ENCODE measurements at places on chromosomes 16 and 17. TPM values are rescaled to one million over a fixed set of nuclear protein-coding genes. Genes with fewer than 3 reads are reported as not detected.

The ENPP7 gene
- 0.42 TPM for total RNA-seq

The QPRT gene
- total RNA-seq, result 12.6 TPM

The RASD1 gene
- total RNA-seq, result not detected

The GRB7 gene
- not detected for total RNA-seq

The CDC42EP4 gene
- not detected for total RNA-seq

The METTL23 gene
- 102 TPM for total RNA-seq

The CACNB1 gene
- 30.9 TPM for total RNA-seq

The KRTAP1-1 gene
- not detected for total RNA-seq

The EZH1 gene
- total RNA-seq, result 62.4 TPM

The CNTD1 gene
- not detected for total RNA-seq

The RRAD gene
- not detected for total RNA-seq

The USB1 gene
- 48.3 TPM for total RNA-seq

The GGT6 gene
- not detected for total RNA-seq

GRCh38 chr17:4899341-4900230 is at the start of gene C17orf107:
Gene C17orf107 (plus strand): TSS chr17:4899536. CDS start chr17:4899763, 227 bp downstream.
- DNase-seq, result no peak

GRCh38 chr16:67653789-67654402 is 6.2 kb downstream of the ACD start:
- DNase-seq, result no peak

DNA sequence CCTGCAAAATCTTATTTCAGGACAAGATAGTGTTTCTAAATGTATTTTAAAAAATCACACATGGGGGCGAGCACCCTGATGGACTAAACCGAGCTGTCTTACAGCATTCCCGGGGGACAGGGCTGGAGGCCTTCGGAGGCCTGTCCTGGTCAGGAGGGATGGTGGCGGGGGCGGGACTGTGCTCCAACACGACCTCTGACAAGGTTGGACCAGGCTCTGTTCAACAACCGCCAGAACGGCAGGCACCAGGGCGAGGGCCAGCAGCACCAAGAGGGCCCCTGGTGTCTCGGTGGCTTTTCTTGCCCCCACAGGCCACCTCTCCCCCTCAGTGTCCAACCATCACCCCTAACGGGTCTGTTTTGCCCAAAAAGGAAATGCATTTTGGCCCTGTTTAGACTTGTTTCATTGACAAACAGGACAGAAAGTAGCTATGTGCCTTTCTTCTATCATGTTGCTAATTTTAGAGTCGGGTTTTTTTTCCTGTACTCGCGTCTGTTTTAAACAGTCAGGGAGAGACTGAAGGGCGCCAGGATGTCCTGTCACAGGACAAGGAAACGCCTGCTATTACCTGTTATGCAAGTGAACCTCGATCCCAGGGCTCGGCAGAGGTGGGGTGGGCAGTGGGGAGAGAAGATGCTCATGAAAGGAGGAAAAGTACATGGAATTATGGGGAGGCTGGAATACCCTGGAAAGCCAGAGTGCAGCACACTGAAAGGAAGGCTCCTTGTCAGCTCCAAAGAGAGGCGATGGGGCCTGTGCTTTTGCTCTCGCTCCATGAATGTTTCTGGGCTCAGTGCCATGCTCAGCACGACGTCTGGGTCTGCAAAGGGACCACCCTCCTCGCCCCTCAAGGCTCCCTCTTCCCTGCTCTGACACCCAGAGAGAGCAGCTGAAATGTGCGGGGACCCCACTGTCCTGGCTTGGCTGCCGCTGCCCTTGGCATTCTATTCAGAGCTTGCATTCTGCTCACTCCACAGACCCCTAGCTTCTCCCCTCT is 11.9 kb downstream of the TMEM204 start:
- no peak for DNase-seq

DNA sequence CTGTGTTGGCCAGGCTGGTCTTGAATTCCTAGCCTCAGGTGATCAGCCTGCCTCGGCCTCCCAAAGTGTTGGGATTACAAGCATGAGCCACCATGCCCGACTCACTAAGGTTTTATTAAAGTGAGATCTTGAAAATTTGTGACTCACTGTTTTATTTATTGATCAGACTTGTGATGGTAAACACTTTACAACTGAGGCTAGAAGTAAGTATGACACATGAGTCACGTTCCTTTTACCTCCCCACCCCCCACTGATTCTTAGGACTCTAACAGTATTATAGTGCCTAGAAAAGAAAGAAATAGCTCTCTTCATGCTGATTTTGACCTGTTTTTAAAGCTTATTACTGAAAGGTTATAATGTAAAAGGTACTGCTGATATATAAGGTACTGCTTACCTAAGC is 160.6 kb downstream of the TANC2 start:
- DNase-seq, result no peak

GRCh38 chr17:76997981-76998531 is 129.9 kb downstream of the MGAT5B start:
- DNase-seq, result peak; percentile 95

DNA sequence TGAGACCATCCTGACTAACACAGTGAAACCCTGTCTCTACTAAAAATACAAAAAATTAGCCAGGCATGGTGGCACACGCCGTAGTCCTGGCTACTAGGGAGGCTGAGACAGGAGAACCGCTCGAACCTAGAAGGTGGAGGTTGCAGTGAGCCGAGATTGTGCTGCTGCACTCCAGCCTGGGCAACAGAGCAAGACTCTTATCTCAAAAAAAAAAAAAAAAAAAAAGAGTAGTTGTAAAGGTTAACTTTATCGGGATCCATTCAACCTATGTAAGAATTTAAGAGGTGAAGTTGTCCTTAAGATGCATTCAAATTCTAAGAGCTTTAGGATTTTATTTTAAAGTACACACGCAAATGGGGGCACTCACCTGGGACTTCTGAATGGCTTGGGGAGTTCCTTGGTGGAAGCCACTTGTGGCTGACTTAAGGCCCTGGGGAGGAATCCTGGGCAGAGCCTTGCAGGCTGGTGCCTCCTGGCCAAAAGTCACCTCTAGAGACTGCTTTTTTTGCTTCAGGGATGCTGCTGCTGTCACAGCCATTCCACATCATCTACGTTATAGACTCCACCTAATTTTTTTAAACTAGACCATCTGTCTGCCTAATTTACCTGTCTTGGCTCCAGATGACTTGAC is 3.3 kb downstream of the CTCF start:
- no peak for DNase-seq

GRCh38 chr17:70661342-70662222 is 492.2 kb downstream of the KCNJ2 start:
- no peak for DNase-seq

DNA sequence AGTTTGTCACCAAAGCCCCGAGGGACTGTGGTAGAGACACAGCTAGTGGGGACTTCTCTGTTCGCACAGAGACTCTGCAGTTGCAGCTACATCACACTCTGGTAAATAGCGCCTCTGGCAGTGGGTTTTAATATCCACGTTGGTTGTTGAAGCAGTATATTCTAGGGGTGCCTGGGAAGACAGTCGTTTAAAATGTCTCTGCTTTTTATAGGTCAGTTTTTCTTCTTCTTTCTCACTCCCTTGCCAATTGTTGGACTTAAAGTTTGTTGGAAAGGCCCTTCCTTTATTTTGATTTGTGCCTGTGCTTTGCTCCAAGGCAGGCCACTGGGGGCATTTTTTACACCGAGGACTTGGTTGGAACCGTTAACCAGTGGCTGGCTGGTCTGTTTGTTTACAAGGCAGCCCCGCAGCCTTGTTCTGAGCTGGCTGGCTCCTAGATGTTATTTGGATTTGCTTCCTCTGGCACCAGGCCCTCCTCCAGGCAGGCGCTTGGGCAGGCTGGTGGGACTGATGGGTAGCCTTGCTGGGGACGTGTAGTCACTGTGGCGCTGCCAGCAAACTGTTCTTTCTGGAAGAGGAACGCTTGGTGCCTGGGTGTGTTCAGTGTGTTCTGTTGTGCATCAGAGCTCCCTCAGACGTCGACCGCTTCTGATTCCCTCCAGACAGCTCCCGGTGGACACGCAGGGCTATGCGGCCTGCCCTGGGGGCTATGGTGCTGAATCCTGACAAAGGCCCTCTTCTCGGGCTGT is 218.2 kb upstream of the CHMP6 start:
- peak; percentile 76 for DNase-seq

DNA sequence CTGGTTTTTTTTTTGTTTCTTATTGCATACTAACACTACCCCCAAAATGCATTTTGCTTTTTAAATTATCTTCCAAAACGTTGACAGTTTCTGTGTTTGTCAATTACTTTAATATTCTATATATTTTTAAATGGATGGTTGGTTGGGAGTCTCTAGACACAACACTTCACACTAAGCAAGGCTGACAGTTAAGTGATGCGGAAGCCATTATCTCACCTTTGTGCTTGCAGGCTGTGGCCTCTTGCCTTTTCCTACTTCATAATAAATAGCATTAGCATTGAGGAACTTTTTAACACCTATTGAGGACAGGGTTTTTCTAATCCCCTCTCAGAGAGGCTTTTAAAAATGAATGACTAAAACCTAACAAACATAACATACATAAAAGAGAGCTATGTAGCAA is 280.8 kb upstream of the TBX2 start:
- no peak for DNase-seq

GRCh38 chr17:16001226-16001897 is 1.7 kb downstream of the TTC19 start:
- peak; percentile 16 for DNase-seq

- DNase-seq, result no peak
Observed at GRCh38 chr17:79927136-79927661, 88.0 kb upstream of the CBX4 start.

- no peak for DNase-seq
Observed at GRCh38 chr17:79298799-79299198, 224.2 kb downstream of the ENGASE start.

- DNase-seq, result no peak
Observed at GRCh38 chr17:76131692-76132573, 9.1 kb downstream of the FOXJ1 start.

- no peak for DNase-seq
Observed at GRCh38 chr16:74582970-74583369, 23.9 kb downstream of the GLG1 start.

- no peak for DNase-seq
Observed at GRCh38 chr17:887551-888209, 91.9 kb downstream of the NXN start.

DNA sequence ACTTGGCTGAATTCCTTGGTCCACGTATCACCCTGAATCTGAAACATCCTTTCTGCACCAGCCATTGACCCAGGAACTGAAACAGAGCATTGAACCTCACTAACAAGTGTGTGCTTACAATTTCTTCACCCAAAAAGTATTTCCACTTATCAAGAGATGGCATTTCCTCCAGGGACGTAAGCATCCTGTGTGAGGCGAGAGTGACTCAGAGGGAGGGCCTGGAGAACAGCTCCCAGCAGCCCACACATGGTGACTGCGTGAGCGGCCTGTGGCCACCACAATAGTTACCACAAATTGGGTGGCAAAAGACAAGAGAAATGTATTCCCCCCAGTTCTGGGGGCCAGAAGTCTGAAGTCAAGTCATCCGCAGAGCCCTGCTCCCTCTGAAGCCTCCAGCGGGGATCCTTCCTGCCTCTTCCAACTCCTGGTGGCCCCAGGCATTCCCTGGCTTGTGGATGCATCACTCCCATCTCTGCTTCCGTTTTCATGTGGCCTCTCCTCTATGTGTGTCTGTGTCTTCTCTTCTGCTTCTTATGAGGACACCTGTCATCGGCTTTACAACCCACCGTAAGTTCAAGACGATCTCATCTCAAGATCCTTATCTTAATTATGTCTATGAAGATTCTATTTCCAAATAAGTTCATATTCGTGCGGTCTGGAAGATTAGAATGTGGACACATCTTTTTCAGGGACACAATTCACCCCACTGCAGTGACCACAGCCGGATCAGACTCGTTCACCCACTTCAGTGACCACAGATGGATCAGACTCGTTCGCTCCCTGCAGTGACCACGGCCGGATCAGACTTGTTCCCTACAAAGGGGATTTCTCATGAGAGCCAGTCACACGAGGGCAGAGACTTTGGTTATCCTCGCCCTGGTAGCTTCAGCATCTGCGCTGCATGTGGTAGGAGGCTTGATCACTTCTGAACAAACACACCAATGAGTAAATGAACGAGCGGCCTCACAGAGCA is 122.6 kb upstream of the FOXF1 start:
- no peak for DNase-seq

GRCh38 chr16:75019007-75019406 is 20.2 kb downstream of the ZNRF1 start:
- DNase-seq, result no peak

GRCh38 chr16:76108460-76108859 is 168.7 kb upstream of the CNTNAP4 start:
- no peak for DNase-seq

- DNase-seq, result no peak
Observed at GRCh38 chr17:78197147-78197832, 10.1 kb downstream of the AFMID start.

GRCh38 chr17:3603119-3603869 is 5.9 kb downstream of the TRPV1 start:
- no peak for DNase-seq

- DNase-seq, result peak; percentile 35
Observed at GRCh38 chr16:47481698-47482374, 20.7 kb downstream of the PHKB start.

DNA sequence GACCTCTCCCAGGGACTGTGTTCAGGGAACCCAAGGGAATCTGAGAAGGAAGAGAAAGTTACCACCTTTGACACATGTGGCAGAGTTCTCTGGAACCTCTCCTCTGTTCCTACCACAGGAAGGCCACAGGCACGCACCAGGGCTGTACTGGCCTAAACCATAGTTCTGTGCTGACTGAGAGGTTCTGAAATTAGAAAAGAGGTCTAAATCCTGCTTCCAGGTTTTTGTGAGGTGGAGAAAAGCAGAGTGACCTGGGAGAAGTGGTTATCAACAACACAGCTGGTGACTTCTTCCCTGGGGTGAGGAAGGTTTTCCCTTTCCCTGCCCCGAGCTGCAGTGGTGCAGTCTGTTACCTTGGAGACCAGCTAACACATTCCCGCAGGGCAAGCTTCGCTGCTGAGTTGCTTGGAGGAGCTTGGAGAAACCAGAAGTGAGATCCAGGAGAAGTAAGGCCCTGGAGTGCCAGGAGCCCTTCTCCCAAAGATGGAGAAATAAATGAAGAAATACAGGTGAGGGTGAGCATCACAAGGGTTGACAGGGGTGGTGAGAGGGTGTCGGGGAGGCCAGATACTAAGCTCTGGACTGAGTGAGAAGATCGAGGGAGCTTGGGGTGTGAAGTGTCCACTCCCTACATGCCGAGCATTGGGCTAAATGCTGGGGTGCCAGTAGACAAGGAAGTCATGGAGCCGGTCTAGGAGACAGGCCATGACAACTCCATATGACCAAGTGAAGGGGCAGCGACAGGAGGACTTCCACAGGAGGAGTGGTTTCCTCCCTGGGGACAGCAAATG is at the start of gene VWA3A:
Gene VWA3A, plus strand, starts transcription at position 399 of the 791 bp plus-strand sequence. Its CDS starts 97 bp downstream, at position 496.
- no peak for DNase-seq

GRCh38 chr16:72917051-72917450 is 130.9 kb downstream of the ZFHX3 start:
- no peak for DNase-seq

- no peak for DNase-seq
Observed at GRCh38 chr17:48363161-48363560, 66.9 kb downstream of the SKAP1 start.

GRCh38 chr17:11506635-11507034 is 91.6 kb upstream of the DNAH9 start:
- DNase-seq, result peak; percentile 3
